ENCODE measurements at places on chromosomes 13 and 19.

DNA sequence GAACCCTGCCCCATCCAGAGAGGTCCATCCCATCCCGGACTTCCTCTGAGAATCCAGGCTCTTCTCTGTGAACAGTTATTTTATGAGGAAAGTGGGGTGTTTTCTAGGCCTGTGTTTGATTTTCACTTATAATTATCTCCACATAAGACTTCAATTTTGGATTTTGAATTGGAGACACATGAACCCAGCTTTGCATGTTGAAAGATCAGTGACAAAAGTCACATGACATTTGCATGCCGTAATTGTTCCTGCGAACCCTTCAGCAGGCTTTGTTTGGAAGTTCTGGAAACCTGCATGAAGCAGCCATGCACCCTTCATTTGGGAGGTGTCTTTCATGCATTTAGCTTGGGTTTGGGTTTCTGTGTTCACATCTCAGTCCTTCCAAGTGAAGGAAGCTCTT is 44.9 kb upstream of the ZNF536 start:
- no peak for DNase-seq

- DNase-seq = no peak
Measured at GRCh38 chr19:45676851-45677263, 8.8 kb downstream of the GIPR start.

DNA sequence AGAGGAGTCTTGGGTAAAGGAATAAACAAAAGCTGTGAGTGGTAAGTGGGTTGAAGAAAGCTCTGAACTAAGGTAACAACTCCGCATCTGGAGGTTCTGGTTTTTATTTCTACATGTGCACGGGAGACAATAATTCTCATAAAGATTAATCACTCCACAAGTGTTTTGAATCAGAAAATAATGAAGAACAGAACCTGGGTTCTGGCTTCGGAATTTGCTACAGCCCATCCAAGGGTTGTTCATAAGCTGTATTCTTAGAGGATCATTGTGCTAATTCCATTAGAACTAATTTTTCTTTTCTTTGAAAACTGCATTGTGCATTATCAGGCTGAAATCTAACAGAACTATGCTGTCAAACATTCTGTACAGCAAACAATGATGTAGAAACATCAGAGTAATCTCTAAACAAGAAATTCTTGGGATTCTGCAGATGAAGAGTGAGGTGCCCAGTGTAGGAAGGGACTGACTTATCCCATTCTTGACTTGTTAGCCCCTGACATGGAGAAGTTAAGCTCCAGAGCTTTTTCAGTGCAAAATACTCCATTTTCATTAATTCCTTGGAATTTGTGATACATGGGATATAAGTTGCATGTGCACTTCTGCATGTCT is 368.2 kb downstream of the COG6 start:
- no peak for DNase-seq

DNA sequence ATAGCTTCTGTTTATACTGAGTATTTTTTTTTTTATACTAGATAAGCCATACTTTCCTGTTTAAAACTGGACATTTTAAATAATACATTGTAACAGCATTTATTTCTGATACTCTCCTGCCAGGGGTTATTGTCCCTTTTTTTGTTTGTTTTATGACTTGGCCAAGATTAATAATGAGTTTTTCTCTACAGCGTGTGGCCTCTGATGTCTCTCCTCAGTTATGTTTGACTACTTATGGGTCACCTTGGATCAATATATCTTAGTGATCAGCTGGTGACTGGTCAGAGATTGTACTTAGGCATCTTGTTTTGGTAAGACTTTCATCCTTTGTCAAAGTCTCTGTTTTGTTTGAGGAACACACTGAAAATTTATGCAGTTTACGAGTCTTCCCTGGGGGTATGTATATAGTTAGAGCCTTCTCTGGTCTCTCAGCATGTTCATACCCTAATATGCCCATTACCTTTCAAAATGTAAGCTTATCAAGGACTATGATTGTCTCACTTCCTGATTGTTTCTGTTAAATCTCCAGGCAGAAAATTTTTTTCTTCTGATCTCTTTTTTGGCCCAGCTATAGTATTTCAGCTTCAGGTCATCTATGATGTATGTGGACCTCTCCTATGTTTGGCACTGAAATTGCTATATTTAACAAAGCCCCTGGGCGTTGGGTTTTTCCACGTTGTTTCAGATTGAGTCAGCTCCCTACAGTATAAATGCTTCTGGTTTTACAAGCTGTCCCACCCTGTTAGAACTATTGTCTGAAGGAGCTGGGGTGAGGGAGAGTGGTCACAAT is 87.9 kb downstream of the URI1 start:
- DNase-seq = peak; percentile 80

- DNase-seq = no peak
Measured at GRCh38 chr19:36409841-36410240, 8.6 kb downstream of the ZFP82 start.

- no peak for DNase-seq
Measured at GRCh38 chr19:1855828-1856255, 7.5 kb downstream of the KLF16 start.

DNA sequence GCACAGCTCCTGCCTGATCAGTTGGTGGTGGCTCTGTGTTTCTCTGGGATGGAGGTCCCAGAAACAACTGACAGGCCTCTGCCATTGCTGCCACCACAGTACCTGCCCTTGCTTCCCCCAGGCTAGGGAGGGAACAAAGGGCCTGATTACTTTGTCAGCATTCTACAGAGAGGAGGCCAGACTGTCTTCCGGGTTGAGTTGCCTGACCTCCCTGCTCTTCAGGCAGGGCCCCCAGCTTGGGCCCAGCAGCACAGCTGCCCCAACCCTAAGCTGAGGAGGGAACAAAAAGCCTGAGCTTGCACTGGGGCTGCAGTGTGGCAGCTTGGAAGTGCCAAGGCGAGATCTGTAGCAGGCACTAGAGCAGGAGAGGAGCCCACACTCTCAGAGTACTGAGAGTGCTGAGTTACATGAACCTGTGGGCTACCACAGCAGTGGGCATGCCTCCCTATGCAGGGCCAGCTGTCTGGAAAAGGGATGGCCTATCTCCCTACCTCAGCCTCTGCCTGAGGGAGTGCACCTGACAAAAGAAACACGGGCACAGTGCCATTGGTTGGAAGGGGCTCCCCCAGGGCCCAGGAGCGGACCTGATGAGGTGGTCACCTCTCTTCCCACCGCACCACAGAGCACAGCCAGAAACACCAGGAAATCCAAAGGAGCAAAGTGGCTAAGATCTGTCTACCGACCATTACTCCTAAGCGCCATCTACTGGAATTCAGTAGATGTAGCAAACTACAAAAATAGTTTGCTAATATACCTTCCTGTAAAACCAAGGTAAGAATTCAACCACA is 24.4 kb downstream of the SLC25A15 start:
- DNase-seq = peak; percentile 14

DNA sequence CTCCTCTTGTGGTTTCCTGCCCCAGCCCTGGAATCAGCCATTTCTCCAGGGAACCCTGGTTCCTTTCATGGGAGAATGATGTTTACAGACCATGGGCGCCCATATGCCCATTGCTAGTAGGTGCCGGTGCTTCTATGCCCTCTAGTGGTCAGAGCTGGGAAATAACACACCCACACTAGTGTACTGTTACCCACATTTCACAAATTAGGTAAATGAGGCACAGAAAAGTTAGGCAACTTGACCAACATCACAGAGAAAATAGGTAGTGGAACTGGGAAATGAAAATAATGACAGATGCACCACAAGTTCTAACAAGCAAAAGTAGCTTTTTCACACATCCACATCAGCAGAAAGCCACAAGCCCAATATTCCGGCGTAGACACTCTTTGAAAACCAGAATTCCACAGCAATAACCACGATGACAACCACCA is 1.3 kb upstream of the CEACAM3 start:
- DNase-seq = peak; percentile 32

DNA sequence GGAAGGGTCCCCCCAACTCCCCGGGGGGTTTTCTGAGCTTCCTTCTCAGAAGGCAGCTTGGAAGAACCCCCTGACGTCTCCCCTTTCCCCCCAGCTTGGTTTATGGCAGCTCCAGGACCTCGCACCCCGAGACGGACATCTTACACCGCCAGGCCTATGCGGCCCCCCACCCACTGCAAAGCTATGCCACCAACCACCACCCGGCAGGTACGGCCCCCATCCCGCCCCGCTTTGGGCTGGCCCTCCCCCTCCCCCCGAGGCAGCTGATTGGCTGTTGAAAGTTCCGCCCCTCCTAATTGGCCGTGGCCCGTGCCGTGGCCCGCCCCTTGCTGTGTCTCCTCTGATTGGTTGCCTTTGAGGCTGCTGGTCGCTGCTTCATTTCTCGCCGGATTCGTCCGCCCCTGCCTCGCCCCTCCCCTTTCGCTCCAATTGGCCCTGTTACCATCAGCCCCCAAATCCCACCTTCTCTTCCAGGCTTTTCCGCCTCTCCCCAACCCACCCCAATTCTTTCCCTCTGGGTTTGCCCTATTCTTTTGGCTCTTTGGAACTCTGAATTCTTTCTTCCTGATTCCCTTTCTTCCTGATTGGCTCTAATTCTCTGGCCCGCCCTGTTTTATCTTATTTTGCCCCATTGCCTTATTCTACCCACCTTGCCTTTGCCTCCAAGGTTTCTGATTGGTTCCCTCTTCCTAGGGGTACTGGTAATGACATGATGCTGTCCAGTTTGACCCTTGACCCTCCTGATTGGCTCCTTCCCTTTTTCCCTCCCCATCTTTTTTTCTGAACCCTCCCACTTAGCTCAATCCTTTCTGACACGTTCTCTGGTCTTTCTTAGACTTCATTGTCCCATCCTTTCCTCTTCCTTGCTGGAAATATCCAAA is 2.5 kb downstream of the PRR12 start:
- DNase-seq = peak; percentile 93

GRCh38 chr13:35512271-35512920 is 35.9 kb upstream of the MAB21L1 start:
- peak; percentile 75 for DNase-seq

DNA sequence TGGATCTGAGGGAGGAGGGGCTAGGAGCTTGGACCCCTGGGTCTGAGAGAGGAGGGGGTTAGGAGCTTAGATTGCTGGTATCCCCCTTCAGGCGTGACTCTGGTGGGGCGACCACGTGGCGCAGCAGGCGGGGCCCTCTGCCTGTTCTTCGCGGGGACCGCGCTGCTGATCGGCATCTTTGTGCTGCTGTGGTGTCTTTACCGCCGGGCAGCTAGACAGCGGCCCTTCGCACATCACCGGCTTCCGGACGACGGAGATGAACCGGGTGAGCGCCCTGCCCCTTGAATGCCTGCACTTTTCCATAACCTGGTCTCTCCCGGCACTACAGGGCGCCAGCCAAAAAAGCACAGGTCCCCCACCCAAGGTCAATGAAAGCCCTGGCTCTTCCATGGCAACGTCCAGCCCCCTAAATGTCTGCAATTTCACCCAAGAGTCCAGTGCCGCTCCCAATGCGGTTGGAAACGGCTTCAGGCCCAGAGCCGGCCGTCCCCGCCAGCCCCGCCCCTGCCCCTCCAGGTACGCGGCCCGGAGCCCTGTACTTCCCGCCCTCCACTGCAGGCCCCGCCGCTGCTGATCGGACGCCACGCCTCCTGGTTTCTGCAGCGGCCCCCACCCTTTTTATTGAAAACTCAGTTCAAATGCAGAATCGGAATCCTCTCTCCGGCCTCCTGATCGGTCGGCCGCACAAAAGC is 2.8 kb downstream of the GFY start:
- no peak for DNase-seq

DNA sequence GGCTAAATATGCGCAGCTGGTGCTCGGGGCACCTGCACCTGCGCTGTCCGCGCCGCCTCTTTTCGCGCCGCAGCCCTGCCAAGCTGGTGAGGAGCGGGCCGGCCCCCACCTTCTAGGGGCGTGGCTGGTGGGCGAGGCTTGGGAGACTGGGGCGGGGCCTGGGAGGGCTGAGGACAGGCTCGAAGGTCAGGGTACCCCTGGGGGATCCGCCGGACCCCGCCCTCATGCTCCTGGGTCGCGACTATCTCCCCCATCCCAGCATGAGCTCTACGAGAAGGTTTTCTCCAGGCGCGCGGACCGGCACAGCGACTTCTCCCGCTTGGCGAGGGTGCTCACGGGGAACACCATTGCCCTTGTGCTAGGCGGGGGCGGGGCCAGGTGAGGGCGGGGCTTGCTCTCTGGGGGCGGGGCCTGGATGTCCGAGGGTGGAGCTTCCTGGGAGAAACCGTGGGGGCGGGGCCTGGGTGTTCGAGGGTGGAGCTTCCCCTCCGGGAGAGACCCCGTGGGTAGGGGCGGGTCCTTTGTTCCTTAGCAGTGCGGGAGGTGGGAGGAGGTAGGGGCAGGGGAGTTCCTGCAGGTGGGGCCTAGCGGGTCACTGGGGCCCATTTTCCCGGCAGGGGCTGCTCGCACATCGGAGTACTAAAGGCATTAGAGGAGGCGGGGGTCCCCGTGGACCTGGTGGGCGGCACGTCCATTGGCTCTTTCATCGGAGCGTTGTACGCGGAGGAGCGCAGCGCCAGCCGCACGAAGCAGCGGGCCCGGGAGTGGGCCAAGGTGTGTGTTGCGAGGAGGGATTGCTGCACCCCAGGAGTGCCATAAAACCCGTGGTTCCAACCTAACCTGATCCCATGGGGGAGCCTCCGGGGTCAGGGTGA is 19.7 kb downstream of the PNPLA6 start:
- DNase-seq = no peak

DNA sequence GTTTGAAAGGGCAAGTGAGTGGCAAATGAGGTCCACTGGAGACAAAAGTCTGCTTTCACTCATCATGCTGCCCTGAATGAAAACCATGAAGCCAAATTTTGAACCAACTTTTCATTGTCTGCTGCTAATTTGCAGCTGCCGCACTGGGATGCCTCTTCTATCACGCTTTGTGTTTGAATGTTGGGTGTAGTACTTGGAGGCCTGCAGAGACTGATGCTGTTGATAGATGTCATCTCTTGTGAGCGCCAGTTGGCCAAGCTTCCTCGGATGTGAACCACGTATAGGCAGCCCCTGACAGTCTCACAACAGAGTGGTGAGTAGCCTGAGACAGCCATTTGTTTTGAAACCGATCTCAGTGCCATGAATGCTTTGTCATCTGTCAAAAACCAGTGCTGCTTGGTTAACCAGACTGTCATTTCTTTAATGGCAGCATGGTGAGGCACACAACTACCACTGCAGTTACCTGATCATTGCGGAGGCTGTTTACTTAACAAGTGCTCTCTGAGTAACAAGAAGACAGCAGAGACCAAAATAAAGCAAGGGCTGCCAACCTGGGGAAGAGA is 31.2 kb upstream of the SLC10A2 start:
- DNase-seq = no peak

- DNase-seq = no peak
Measured at GRCh38 chr13:98923641-98924397, 54.0 kb downstream of the DOCK9 start.

- DNase-seq = no peak
Measured at GRCh38 chr13:66842766-66843165, 387.4 kb downstream of the PCDH9 start.

DNA sequence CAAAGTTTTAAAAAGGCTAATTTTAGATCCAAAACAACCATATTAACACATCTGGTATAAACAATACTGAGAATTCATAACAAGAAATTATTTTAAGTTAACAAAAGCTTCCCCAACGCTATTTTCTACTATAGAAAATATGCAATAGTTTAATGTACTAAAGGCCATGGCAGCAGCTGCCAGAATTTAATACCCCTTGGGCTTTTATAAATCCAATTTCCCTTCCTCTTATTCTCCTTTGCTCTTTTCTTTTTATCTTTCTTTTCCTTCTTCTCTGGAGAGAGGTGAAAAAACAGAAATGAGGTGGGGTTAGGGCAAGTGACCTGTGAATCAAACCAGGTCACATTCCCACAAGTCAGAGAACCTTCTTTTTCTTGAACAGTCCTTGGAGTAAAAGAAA is 58.9 kb downstream of the ENOX1 start:
- no peak for DNase-seq
